Activated T-helper 1 cell treated with Interleukin-2 at 50 U/mL for 16 hours (primary cell): ENCODE measurements at places on chromosomes 7 and 10.

- peak; percentile 36 for DNase-seq
Measured at GRCh38 chr10:133324198-133324792, 12.4 kb downstream of the CALY start.

DNA sequence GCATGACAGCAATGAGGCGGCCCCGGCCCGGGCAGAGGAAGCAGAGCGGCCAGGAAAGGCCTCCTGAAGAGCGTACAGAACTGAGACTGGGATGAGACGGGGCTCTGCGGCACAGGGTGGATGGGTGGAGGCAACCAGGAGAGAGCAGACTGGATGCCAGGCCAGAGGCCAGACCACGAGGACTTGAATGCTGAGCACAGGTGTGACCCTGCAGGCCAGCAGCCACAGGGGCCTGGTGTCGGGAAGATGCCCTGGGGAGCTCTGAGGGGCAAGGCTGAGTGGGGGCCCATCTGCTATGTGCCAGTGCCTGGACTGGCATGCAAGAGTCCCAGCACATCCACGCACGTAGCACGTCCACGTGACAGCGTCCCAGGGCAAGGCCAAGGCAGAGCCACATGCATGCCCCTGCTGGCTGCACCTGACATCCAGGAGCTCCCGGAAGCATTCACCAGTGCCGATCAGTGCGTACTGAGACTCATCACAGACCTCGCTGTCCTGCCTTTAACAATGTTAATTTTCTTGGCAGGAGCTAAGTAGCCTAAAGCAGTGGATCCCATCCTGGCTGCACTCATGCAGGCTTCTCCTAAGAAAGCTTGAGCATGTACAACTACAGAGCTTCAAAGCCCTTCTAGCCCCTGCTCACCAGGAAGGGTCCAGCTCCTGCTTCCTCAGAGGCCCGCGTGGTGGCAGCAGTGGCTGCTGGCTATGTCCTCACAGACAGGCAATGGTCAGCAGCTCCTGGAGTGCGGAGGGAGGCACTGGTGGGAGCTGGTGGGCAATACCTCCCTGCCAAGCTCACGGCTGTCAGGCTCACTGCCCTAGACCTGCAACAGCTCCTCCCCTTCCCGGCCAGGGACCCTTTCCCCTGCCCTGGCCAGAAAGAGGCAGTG lies 18.0 kb downstream of the GRID1 start:
- no peak for DNase-seq

DNA sequence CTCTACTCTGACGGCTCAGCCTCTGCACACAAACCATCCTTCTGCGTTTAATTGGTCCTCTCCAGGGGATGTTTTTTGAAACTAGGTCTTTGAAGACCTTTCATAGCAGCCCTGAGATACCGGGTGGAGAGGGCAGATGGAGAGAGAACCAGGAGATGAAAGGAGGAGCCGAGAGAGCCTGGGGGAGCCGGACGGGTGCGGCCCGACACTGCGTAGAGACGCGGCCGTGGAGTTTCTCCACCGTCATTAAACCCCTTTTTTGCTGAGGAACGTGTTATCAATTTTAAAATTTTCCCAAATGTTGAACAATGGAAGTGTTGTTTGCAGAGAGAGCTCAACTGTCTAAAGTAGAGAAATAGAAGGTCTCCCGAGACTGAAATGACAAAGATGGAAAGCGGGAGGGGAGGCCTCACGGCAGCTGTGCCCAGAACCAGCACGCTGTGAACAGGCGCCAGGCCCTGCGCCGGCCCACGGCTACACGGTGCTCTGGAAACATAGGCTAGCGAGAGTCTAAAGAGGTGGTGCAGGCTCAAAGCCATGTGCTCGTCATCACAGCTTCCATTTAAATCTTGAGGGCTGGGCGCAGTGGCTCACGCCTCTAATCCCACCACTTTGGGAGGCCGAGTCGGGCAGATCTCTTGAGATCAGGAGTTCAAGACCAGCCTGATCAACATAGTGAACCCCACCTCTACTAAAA lies 307.0 kb downstream of the PTPRN2 start:
- no peak for DNase-seq

GRCh38 chr7:48114115-48114514 lies 25.1 kb downstream of the UPP1 start:
- DNase-seq, result no peak

GRCh38 chr10:121687095-121687813 lies 89.0 kb upstream of the FGFR2 start:
- DNase-seq, result no peak

GRCh38 chr7:3206101-3206500 lies 95.0 kb upstream of the SDK1 start:
- no peak for DNase-seq

DNA sequence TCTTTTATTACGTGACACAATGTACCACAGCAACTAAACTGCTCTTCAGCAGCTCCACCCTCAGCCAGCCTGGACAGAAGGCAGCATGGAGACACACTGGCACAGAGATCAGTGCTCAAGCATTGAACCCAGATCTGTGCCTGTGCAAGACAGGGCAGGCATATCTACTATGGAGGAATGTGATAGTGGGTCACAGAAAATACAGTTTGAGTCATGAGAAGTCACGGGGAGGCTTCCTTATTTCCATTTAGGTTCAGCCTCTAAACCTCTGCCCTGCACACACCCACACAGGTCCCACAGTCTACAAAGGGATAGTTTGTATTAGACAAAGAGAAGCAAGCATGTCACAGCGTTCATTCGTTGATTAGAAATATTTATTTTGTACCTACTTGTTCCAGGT lies 187.4 kb upstream of the AGR3 start:
- no peak for DNase-seq

- no peak for DNase-seq
Measured at GRCh38 chr10:117609796-117610170, 67.2 kb downstream of the EMX2 start.

GRCh38 chr10:91043173-91043910 lies 122.5 kb upstream of the ANKRD1 start:
- DNase-seq, result no peak

- no peak for DNase-seq
Measured at GRCh38 chr7:142739923-142740492, 9.3 kb upstream of the PRSS1 start.

DNA sequence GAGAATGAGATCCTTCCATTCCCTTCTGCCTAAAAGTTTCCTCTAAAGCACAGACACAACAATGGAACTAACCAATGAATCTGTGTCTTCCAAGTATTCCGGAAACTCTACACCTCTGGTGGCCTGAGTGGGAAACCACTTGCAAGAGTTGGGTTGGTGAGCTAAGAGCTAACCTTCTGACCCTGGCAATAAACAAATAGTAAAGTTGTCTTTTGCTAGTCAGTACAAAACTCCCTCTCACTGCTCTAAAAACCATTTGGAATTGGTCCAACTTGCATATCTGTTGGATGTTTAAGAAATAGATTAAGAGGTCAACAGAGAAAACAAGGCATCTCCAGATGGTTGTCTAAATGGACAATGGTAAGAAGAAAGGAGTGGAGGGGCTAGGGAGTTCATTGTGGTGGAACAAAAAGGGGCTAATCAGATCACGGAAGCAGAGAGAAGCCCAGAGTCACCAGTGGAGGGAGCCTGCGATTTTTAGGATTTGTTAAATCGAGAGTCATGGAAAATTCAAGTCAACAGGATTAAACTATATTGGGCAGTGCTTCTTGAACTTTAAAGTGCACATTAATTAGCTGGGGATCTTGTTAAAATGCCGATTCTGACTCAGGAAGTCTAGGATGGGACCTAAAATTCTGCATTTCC lies 192.3 kb downstream of the EVX1 start:
- no peak for DNase-seq

GRCh38 chr7:65749518-65749917 lies 123.4 kb upstream of the VKORC1L1 start:
- no peak for DNase-seq

GRCh38 chr7:55478700-55479099 lies 93.6 kb downstream of the VOPP1 start:
- DNase-seq, result no peak

DNA sequence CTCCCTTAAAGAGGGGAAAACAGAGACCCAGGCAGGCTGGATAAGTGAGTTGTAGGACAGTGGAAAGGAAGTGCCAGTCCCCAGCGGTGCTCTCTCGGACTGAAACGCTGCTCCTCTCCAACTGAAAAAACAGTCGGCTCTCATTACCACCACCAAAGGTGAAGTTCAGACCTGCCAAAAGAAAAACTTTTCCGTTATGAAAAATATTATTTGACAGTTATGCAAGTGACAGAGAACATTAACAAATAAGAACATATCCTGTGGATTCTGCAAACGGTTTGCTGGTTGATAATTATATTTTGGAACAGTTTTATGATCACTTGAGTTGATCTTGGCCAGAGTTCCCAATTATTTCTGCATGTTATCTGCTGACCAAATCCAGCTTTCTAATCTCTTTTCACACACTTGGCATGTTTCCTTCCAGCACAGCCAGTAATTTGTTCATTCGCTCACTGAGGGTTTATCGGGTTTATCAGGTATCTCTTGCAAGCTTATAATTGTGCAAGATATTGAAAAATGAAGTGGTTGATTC lies 82.6 kb downstream of the PTPRE start:
- DNase-seq, result no peak

DNA sequence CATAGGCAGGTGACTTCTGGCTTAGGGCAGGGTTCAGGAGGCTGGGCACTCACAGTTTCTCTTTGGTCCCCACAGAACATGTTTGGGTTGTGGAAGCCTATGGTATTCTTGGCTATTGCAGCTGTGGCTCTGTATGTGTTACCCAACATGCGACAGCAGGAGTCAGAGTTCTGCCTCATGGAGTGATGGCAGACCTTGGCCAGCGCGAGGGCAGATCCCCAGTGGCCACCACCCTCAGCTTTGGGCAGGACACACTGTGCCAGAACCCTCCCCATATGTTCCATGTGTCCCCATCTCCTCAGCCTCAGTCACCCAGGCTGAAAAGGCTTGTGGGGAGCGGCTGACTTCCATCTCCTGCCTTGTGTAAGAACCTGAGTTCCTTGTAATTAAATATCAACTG lies 8.5 kb upstream of the FLNC start:
- DNase-seq, result no peak

GRCh38 chr10:44974628-44975430 lies 3.8 kb downstream of the DEPP1 start:
- peak; percentile 51 for DNase-seq

- no peak for DNase-seq
Measured at GRCh38 chr10:6228010-6228511, 25.3 kb downstream of the PFKFB3 start.

- DNase-seq, result no peak
Measured at GRCh38 chr10:11207560-11207844, 189.8 kb downstream of the CELF2 start.

DNA sequence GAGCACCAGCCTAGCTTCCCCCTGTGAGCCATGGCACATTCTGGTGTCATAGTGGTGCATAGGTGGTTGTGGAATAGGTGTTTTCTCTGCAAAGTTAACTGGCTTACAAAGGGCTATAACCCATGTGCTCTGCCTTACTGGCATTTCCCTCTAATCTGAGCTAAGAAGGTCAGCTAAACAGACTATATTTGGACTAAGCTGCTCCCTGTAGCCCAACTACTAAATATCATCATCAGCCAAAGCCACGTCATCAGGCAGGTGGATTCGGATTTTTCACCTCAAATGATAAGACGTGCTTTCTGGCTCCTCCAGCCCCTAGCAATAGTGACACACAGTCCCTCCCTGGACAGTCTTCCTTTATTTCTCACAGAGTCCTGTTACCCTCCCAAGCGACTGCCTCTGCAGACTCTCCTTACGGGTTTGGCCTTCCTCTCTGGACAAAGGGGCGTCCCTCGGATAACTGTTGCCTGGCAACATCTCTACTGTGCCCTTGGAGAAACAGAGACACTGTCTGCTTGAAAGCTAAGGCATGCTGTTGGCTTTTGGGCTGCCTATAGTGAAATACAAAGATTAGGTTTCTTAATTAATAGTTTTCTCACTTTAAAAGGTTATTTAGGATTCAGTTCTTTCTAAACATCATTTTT lies 9.1 kb downstream of the SLC13A4 start:
- DNase-seq, result no peak

DNA sequence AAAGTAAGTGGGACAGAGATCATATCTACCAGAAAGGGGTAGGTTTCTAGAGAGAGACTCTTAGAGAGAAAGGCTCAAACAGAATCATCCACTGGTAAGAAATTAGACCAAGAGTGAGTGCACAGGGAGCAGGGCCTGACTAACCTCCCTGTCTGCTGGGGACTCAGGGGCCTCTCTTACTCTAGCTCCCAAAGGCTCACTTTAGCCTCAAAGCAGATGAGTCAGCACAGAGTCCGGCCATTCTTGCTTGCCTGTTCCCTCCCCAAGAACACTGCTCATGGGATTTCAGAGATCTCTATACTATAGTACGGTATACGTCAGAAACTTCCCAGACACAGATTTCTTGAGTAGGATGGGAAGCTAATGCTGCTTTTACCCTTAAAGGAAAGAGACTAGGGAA lies 32.7 kb downstream of the RBM28 start:
- DNase-seq, result no peak

DNA sequence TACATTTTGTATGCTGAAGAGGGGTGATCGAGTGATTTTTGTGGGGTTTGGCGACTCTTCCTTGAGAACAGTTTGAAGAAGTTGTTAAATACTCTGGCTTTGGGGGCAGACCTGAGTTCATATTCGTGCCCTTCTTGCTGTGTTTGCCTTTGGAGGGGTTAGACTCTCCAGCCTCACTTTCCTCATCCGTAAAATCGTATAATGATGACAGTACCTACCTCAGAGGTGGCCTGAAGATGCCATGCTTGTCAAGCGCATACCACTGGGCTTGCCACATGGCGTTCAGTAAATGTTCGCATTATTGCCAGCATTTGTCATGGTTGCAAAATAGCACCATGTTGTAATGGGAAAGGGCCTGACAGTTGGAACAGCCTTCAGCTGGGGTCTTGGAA lies 1.3 kb downstream of the STK17A start:
- no peak for DNase-seq

DNA sequence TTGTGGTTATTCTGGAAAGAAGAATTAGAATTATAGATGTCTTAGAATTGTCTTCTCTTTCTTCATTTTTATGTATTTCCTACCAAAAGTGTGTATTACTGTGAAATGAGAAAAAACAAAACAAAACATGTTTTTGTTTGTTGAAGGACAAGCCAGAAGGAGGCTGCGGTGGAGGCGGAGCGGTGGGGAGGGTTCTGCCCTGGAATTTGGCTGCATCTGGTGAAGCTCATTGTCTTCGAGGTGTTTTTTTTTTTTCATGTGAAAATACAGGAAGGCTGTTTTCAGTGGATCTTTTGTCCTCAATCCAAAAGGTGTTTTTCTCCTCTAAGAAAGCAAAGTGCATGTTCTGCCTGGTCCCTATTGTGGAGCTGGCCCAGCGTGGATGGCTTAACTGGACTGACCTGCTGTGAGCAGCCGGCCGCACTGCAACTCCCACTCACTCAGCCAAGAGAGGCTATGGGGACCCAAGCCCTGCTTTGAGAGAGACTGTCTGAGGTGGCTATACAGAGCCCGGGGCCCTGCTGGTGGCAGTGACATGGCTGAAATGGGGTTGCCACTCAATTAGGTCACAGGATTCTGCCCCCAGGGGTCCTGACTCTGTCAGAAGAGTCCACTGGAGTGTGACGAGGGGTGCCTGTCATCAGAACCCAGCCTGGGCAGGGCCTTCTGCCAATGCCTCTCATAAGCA lies 184.9 kb upstream of the MKI67 start:
- DNase-seq, result no peak

GRCh38 chr7:100137851-100138760 lies 10.6 kb upstream of the LAMTOR4 start:
- no peak for DNase-seq

GRCh38 chr7:141370650-141371049 lies 180.6 kb upstream of the AGK start:
- no peak for DNase-seq
